ENCODE measurements at places on chromosomes 4 and X.
A peak's percentile ranks its signal among the peaks of the same experiment; 100 is the strongest.

DNA sequence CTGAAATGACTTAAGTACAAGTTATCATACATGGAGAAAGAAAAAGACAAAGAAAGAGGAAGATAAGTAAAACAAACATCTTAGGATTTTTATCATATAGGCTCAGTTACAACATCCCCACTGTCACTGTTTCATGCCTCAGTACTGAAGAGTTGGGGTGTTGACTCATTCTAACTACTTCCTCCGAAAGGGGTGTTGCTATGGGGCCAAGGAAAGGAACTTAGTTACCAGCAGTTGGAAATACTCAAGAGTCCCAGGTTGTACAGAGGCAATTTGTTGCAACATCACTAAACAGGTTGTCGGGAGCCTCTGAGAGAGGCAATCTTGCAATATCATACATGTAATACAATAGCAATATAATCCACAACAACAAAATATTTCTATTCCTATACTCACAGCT is 1264.7 kb downstream of the PCDH7 start:
- DNase-seq = no peak

GRCh38 chr4:37769391-37769989 is 57.0 kb upstream of the PGM2 start:
- no peak for DNase-seq

DNA sequence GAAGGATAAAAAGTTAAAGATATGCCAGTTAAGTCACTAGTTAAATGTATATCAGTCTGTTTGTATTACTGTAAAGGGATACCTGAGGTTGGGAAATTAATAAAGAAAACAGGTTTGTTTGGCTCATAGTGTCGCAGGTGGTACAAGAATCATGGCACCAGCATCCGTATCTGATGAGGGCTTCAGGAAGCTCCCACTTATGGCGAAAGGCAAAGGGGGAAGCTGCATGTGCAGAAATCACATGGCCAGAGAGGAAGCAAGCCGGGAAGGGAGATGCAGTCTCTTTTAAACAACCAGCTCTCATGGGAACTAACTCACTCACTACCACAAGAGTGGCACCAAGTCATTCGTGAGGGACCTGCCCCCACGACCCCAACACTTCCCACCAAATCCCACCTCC is 91.9 kb upstream of the SH3RF1 start:
- DNase-seq = no peak

DNA sequence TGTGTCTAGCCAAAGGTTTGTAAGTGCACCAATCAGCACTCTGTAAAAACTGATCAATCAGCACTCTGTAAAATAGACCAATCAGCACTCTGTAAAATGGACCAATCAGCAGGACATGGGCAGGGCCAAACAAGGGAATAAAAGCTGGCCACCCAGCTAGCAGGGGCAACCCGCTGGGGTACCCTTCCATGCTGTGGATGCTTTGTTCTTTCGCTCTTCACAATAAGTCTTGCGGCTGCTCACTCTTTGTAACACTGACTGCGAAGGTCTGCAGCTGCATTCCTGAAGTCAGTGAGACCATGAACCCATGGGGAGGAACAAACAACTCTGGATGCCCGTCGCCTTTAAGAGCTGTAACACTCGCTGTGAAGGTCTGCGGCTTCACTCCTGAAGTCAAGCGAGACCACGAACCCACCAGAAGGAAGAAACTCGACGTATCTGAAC is 14.3 kb downstream of the HNRNPDL start:
- DNase-seq = no peak

DNA sequence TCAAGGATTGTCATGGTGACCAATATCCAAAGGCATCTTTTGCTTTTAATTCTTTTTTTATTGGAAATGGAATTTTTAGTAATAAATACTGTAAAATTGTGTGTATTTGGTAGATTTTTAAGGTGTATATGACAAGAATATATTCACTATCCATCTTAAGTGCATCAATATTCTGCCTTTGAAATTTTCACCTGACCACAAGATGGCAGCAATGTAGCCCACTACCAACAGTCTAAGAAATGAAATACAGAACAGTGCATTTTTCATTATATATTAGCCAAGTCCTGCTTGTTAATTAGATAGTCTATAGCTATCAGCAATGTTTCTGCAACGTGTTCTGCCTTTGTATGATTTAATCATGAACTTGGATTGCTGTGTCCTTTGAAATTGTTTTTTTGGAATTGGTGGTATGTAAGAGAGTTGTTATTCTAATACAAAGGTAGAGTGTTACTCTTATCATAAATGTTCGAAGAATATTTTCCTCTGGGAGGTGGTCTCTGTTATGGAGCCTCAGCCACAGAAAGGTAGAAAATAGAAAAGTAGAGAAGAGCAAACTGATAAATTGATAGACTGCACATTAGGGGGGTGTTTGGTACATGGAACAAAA is 38.2 kb downstream of the HPGDS start:
- peak; percentile 19 for DNase-seq

- no peak for DNase-seq
Measured at GRCh38 chr4:112015960-112016359, 129.3 kb upstream of the FAM241A start.

DNA sequence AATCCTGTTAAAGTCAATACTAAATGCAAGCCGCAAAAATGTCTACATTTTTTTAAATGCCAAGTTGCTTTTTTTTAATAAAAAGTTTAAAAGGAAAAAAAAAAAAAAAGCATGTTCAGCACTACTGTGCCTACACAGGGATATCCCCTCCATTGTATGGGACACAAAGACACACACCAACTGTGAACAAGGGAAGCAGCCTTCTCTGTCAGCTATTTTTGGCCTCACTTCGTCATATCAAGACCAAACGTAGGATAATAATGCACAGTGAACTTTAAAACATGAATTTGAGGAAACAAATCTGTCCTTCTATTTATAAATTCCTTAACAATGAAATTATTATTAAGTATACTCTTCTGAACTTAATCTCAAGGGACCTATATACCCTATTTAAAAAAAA is 4.4 kb downstream of the FBXW7 start:
- no peak for DNase-seq

GRCh38 chr4:109027016-109027500 is 264.2 kb upstream of the ETNPPL start:
- DNase-seq = no peak

- no peak for DNase-seq
Measured at GRCh38 chr4:31748382-31748781, 1028.2 kb downstream of the PCDH7 start.

DNA sequence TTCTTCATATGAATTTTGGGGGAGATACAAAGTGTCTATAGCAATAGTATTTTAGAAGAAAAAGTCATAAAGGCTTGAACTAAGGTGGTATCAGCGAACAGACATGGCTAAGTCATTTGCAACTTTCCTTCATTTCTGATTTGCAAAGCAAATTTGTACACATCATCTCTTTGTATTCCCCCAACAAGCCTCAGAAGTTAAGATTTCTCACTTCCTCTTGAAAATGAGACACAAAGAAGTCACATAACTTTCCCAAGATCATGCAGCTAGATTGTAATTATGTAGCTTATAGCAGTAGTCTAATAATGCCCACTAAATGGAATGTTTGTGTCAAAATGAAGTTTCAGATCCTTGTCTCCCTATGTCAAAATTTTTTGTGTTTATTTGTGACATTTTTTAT is 709.8 kb upstream of the HS3ST1 start:
- no peak for DNase-seq

DNA sequence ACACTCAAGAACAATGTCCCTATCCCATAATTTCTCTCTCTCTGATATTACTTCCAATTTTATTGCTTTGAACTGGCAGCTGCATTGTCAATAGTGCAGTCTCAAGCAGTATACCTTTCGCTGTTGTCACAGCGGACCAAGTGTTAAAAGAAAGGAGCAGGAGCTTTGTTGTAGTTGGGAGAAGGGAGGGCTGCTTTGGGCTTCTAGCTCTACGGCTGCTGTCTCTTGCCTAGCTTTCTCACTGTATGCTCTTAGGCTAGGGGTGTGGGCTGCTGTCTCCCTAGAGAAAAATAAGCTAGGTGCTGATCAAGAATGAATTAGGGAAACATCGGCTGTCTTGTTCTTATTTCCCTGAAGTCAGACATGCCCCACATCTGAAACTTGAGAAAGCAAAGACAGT is 52.5 kb downstream of the TRPC5OS start:
- no peak for DNase-seq

DNA sequence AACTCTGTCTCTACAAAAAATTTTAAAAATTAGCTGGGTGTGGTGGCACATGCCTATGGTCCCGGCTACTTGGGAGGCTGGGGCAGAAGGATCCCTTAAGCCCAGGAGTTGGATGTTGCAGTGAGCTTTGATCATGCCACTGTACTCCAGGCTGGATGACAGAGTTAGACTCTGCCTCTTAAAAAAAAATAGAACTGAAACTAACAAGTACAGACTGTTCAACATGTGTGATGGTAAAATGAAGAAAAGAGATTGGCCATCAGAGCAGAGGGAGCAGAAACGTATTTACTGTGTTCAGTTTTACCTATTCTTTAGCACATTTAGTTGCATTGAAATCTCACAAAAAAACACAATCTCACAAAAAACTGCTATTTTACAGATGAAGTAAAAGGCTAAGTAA is 77.9 kb upstream of the NAP1L5 start:
- no peak for DNase-seq

DNA sequence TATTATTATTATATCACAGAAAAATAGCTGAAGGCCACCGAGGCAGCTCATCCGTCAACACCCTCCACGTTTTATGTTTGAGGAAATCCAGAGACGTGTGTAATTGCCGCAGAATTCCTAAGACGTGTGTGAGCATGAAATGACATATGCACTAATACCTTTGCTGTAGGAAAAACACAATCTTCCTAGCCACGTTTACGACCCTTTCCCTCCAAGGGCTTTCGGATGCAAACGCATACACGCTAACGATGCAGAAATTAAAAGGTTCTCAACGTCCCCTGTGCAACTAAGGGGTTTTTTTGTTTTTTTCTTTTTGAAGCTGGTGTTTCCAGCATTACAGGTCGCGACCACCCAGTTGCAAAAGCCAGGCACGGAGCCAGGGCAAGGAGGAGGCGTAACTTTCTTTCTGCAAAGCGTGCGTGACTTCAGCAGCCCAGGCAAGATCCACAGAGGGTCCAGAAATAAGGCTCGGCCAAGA is 33.8 kb downstream of the CRLF2 start:
- DNase-seq = peak; percentile 19

- DNase-seq = peak; percentile 80
Measured at GRCh38 chrX:43958529-43958928, 14.7 kb downstream of the NDP start.

- DNase-seq = no peak
Measured at GRCh38 chr4:104973708-104974107, 173.0 kb upstream of the TET2 start.

DNA sequence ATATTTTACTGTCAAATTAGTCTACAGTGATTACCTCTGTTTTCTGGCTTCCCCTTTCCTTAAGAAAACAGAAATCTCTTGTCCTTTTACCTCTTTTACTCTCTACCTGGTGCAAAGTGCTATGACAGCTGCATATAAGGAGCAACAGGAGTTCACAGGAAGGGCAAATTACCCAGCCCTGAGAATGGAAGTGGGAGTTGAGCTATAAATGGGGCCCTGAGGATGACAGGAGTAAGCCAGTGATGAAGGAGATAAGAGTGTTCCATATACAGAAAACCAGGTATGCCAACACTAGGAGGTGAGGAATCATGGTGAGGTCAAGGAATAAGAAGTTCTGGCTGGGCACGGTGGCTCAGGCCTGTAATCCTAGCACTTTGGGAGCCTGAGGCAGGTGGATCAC is 4.5 kb upstream of the HSD17B13 start:
- DNase-seq = no peak

DNA sequence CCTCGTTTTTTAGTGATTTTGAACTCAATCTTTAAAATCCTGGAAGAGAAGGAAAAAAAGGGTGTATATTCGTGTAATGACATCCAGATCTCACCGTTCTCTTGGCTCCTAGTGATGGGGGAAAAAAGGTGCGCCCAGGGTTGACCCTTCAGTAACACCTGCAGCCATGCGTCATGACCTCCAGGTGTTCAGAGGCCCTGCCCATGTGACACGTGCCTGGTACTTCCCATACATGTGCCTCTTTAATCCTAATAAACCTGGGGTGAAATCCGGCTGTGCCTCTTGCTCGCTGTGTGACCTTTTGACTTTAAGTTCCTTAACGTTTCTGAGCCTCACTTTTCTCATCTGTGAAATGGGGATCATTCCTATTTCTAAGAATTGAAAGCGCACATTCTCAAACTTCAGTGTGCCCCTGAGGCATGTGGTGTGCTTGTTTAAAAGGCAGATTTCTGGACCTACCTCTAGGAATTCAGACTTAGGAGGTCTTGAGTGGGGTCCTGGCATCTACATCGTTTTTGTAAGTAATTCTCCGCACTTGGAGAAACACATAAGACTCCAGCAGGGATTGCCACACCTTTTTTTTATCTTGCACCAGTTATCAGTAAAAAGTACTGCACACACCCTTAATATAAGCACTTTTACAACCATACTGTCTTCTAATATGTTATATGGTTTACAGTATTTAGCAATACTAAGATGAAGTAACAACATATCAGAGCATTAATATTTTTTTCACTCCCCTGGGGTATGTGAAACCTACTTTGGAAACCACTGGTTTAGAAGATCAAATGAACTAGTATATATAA is 90.1 kb downstream of the RELL1 start:
- DNase-seq = no peak

- DNase-seq = no peak
Measured at GRCh38 chr4:181982856-181983255, 260.3 kb upstream of the TENM3 start.

- no peak for DNase-seq
Measured at GRCh38 chr4:112057470-112057869, 87.8 kb upstream of the FAM241A start.

DNA sequence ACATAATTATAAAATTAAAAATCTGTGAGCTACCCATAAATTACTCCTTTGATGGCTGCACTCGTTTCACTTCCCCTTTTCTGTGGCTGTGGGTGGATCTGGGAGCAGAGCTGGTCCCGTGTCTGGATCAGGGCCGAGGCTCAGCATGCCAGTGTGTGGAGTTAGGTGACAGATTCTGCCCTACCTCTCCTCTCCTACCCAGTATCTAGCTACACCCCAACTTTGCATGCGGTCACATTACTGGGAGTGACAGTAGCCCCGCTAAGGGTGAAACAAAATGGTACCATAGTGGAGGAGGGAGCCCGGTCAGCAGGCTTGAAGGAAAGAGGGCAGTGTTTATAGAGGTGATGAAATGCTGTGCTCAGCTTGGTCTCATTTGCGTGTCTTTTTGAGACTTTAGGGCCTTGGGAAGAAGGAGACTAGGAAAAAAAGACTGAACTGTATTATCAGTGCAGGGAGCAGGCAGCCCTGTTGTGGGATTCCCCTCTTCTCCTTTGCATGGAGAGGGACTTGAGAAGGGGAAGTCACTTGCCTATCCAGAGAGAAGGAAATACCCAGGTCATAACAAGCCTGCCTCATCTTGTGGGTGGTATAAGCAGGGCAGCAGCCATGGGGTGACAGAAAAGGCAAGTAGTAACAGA is 48.4 kb downstream of the ARHGAP10 start:
- no peak for DNase-seq

GRCh38 chr4:156884183-156884582 is 87.4 kb downstream of the PDGFC start:
- no peak for DNase-seq

GRCh38 chr4:74738464-74739143 is 55.7 kb downstream of the BTC start:
- DNase-seq = no peak

Measured in AG10803 (cell line).